ENCODE measurements at places on chromosomes 11 and 22.

GRCh38 chr11:95121698-95122097 is 32.1 kb downstream of the ENDOD1 start:
- DNase-seq = no peak

- no peak for DNase-seq
These were observed 11.3 kb upstream of the ADORA2A start for GRCh38 chr22:24416095-24416494.

DNA sequence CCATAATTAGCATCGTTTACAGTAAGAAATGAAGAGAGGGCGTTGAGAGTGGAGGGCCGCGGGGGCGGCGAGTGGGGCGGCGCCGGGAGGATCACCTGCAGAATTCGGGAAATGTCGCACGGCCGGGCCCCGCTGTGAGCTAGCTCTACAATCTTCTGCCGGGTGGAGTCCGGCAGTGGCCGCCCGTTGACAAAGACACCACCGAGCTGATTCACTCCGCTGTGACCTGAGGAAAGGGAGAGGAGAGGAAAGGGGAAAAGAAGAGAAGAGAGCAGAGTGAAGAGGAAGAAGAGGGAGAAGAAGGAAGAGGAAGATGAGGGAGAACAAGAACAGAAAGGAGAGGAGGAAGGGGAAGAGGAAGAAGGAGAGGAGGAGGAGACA is 8.5 kb downstream of the PAX6 start:
- no peak for DNase-seq

- no peak for DNase-seq
These were observed 231.5 kb downstream of the NXPE2 start for GRCh38 chr11:114909866-114910265.

DNA sequence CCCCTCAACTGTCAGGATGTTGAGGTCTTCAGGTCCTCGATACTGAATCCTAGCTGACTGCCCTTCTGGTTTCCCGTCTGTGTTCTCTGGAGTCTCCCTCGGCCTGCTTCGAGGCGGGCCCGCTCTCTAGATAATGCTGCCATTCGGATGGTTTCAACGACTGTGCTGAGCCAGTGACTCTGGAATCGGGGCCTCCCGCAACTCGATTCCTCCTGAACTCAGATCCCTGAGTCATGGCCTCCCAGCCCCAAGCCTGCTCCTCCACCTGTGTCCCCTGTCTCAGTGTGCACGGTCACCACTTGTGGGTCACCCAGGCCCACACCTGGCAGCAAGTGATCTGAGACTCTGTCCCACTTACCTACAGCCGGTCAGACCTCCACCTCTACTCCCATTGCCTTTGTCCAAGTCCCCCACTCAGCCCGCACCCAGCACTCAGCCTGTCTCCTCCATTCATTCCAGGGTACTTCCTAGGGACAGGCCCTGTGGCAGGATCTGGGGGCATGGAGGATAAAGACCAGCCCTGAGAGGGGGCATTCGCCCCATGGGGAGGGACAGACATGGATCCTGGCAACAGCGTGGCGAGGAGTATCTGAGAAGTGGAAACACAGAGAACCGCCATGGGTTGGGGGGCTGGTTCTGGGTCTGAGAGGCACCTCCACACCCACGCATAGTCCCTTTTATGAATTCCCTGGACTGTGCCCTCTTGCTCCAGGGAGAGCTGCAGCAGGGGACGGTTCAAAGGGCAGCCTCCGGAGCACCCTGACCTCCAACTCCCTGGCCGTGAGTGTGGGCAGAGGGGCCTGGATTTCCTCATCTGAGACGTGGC is 14.3 kb downstream of the MPST start:
- DNase-seq = no peak

DNA sequence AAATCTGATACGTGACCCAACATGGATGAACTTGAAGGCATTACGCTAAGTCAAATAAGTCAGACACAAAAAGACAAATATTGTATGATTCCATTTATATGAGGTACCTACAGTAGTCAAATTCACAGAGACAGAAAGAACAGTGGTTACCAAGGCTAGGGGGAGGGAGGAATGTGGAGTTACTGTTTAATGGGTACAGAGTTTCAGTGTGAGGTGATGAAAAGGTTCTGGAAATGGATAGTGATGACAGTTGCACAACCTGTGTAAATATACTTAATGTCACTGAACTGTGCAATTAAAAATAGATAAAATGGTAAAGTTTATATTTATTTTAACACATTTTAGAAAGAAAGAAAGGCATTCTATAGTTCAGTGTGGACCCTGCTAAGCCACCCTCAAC is 24.1 kb upstream of the TMEM45B start:
- no peak for DNase-seq

GRCh38 chr22:20459152-20459542 is 21.5 kb upstream of the SCARF2 start:
- DNase-seq = no peak

- DNase-seq = no peak
These were observed 400.2 kb downstream of the KCNA4 start for GRCh38 chr11:29616611-29617010.

- no peak for DNase-seq
These were observed 26.7 kb downstream of the CARS1 start for GRCh38 chr11:3030289-3031070.

DNA sequence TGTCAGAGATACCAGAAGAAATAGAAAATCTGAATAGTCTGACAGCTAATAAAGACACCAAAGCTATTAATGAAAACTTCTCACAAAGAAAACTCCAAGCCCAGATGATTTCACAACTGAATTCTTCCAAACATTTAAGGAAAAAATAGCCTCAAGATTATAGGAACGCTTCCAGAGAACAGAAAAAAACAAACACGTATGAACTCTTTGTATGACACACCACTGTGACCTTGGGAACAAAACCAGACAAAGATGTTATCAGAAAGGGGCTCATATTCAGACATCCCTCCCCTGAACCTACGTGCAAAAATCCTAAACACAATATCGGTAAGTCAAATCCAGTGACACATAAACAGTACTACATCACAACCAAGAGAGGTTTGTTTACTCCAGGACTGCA is 23.5 kb downstream of the CERK start:
- DNase-seq = no peak

DNA sequence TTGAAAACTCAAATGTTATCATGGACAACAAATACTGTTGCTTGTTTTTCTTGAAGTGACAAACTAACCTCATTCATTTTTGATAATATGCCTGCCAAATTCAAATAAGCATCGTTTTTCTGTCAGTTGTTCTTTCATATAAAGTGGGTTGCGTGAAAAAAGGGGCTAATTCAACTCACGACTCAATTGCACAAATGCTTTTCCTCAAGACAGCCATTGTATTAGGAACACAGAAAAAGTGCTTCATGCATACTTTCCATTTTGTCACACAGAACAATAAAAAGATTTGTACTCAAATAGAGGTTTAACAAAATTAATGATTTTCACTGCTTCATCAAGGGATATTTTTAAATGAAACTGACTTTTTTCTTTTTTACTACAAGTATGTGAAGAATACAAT is 94.6 kb upstream of the ALKBH3 start:
- no peak for DNase-seq

GRCh38 chr11:75582895-75583717 is 21.1 kb downstream of the SERPINH1 start:
- no peak for DNase-seq

DNA sequence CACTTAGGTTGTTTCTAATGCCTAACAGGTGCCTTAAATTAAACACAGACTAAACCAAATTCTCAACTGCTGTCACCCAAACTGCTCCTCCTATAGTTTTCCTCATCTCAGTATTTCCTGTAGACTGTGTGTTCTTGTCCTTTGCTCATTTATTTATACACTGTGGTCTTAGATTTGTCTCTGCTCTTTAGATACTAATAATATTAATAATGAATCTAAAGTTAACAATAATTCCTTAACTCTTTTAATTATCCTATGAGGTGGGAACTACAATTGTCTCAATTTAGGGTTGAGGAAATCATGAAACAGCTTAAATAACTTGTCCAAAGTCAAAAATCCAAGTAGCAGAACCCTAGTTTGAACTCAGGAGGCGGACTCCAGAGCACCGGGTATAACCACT is 43.9 kb upstream of the YPEL1 start:
- no peak for DNase-seq

- no peak for DNase-seq
These were observed 36.8 kb upstream of the JAM3 start for GRCh38 chr11:134032043-134032442.

GRCh38 chr22:49942565-49943404 is 17.8 kb upstream of the PIM3 start:
- DNase-seq = no peak

DNA sequence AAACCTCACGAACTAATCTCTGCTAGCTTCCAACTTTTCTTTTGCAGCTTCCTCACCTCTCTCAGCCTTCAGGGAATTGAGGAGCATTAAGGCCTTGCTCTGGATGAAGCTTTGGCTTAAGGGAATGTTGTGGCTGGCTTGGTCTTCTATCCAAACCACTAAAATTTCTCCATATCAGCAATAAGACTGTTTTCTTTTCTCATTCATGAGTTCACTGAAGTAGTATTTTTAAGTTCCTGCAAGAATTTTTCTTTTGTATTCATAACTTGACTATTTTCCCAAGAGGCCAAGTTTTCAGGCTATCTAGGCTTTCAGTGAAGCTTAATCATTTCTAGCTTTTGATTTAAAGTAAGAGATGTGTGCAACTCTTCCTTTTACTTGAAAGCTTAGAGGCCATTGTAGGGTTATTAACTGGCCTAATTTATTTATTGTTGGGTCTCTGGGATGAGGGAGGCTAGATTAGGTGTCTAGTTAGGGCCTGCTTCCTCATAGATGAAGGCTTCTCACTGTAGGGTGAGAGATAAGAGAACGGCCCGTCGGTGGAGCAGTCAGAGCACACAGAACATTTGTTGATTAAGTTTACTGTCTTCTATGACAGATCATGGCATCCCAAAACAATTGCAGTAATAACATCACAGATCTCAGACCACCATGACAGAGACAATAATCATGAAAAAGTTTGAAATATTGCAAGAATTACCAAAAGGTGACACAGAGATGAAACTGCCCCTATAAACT is 33.2 kb downstream of the CSF2RB start:
- no peak for DNase-seq

DNA sequence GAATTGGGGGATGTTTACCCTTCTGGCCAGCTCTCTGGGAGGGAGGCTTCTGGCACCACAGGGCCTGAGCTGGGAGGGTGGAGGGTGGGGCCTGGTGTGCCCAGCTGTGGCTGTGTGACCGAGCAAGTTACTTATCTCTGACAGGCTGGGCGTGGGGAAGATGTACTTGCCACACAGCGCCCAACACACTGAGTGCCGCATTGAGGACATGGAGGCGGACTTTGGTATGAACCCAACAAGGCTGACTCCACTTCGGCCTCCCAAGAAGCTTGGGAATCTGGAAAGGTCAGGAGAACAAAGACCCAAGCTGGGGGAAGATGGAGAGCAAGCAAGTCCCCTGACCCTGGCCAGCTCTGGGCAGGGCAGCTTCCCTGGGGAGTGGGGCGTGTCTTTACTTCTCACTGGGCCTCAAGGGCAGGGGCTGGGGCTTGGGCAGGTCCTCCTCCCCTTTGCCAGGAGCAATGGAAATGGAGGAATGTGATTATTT is 2.4 kb upstream of the MGAT3 start:
- no peak for DNase-seq

- no peak for DNase-seq
These were observed at the start of gene TAGLN for GRCh38 chr11:117199053-117199915. TSS of gene TAGLN (plus strand) at chr11:117199370. CDS start at chr11:117203014, 3,644 bp downstream.

- no peak for DNase-seq
These were observed 16.9 kb downstream of the TSPAN4 start for GRCh38 chr11:859394-860131.

DNA sequence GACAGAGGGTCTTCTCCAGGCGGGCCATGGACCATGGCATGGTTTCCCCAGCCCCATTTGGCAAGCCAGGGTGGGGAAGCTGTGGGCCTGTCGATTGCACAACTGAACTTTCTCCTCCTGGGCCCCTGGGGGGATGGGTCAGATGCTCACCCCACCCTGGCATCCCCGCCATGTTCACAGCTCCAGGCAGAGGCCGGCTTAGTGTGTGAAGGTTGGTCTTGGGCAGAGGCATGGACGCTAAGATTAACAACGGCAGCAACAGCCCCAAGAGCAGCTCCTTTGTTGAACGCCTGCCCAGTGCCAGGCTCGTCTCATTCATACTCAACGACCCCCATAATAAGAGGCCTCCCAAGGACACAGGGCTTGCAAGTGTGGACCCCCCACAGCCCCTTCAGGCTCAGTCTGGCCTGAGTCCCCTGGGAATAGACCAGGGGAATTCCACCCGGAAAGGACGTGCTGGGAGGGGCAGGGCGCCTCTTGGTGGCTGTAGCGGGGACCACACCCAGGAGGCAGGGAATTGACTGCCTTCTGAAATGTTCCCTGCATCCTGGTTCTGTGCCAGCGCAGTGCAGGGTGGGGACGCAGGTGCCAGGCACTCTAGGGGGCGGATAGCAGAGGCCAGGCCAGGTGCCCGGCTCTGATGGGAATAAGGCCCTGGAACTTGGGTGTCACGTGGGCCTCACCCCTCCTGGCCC is 8.3 kb downstream of the TSPO start:
- DNase-seq = no peak

GRCh38 chr11:129911298-129911697 is 15.9 kb upstream of the NFRKB start:
- DNase-seq = no peak

- no peak for DNase-seq
These were observed 800.9 kb upstream of the TENM4 start for GRCh38 chr11:80241766-80242165.

DNA sequence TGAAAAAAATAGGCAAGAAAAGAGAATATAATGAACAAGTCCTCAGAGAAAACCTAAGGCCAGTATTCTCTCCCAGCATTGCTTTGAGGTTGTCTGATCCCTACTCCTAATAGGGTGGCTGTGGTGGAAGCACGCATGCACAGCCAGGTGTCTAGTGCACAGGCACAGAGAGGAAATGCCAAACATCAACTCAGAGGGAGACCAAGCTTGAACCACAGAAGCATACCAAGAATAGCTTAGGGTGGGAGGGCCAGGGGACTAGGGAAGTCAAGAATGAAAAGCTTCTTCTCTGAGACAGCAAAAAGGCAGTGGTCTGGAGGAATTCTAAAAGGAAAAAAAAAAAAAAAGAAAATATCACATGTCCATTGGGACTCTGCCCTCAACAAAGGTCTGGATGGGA is 244.1 kb upstream of the API5 start:
- no peak for DNase-seq

DNA sequence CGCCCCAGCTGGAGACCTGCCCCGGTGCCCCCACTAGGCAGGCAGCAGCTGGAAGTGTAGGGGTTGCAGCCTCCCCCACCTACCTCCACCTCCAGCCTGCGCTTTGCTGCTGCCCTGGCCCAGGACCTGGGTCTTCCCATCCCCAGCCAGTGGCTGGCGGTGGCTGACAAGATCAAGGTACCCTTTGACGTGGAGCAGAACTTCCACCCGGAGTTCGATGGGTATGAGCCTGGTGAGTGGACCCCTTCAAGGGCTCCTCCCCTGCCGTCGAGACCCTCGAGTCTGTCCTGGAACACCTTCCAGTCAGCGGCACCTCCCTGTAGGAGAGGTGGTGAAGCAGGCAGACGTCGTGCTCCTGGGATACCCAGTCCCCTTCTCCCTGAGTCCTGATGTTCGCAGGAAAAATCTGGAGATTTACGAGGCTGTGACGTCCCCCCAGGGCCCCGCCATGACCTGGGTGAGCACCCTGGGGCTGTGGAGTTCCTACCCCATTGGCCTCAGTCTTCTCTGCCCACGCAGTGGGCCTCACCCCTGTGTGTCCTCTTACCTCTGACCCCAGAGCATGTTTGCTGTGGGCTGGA is 4.4 kb downstream of the PGGHG start:
- no peak for DNase-seq

- DNase-seq = no peak
These were observed 6.6 kb upstream of the KRTAP5-6 start for GRCh38 chr11:1690167-1691025.

Measured in stimulated activated CD8-positive, alpha-beta memory T cell treated with anti-CD3 and anti-CD28 coated beads, Interleukin-12 subunit alpha, Interleukin-12 subunit beta, amount 100 ng/mL, for 1 hour (primary cell).